Activated T-cell treated with anti-CD3 and anti-CD28 coated beads, Interleukin-2, amount 50 U/mL, for 1 hour (primary cell): ENCODE measurements at places on chromosomes 6 and 20.

GRCh38 chr6:129498541-129498940 lies 211.4 kb downstream of the ARHGAP18 start:
- DNase-seq: no peak

- no peak for DNase-seq
Measured at GRCh38 chr20:40160097-40160550, 528.9 kb downstream of the MAFB start.

DNA sequence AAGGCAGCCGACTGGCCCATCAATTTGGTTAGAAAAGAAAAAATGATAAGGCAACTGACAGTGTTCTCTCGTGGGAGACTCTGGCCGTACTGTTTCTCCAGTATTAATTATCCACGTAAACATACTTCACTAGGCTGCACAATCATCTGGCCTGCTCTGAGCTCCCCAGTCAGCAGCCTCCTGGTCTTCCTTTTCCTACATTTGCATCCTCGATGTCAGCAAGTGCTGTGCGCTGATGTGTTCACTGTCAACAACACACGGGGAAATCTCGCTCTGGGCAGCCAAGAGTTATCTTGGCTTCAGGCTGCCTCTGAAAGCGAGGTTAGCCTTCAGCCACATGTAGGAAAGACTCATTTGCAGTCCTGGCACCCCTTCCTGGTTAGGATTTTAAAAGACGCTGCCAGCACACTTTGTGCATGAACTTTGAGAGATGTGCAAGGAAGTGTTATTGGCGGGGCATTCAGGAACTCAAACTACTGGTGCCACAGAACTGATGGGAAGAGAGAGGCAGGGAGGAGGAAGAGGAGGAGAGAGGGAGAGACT lies 460.5 kb upstream of the ARID1B start:
- no peak for DNase-seq

DNA sequence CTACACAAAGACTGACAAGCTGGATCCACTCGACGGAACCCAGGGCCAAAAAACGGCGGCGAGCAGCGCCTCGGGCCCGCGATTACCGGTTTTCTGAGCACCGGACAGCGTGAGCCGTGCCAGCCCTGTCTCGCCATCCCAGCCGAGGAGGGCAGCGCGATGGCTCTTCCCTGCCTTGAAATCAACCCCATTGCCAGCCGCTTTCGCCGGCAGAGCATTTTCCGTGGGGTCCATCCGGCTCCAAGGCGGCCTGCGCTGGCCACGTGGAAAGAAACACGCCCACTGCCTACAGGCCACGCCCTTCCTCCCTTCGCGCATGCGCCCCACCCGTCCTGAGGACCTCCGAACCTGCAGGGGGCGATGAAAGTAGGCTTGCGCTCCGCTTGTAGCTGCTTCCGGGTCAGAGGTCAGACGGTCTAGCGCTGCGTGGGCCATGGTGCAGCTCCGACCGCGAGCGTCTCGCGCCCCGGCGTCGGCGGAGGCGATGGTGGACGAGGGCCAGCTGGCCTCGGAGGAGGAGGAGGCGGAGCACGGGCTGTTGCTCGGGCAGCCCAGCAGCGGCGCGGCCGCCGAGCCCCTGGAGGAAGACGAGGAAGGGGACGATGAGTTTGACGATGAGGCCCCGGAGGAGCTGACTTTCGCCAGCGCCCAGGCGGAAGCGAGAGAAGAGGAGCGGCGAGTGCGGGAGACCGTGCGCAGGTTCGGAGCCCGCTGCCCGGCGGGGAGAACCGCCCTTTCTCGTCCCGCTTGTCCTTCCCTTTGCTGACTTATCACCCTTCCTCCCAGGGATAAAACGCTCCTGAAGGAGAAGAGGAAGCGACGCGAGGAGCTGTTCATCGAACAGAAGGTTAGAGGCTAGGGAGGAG lies at the start of gene NOL7:
NOL7 (plus strand) TSS at position 410 of the 866 bp plus-strand sequence; CDS start at position 434, 24 bp downstream.
- peak; percentile 98 for DNase-seq

DNA sequence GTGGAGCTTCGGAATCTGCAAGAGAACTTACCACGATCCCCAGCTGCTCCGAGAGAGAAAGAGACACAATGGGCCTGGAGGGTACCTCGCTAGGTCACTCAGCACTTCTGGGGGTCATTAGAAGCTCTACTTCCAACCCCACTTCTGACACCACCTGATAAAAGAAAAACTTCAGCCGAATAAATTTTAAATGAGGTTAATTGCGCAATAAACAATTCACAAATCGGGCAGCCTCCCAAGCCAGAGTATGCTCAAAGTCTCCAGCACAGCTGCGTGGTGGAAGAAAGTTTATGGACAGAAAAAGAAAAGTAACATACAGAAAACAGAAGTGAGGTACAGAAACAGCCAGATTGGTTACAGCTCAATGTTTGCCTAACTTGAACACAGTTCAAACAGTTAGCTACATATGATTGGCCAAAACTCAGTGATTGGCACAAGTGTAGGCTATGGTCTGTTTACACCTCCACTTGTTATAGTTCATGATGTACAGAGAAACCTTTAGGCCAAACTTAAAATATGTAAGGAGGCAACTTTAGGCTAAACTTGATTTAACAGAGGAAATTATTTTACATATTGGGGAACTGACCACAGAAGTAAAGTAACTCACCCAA lies 52.6 kb downstream of the COL11A2 start:
- DNase-seq: no peak

- DNase-seq: no peak
Measured at GRCh38 chr20:47606983-47607613, 105.4 kb downstream of the NCOA3 start.

- peak; percentile 71 for DNase-seq
Measured at GRCh38 chr6:31403283-31404060, at the start of gene MICA. TSS of gene MICA (plus strand) at chr6:31403595. CDS start at chr6:31403633, 38 bp downstream.

GRCh38 chr20:15949391-15949790 lies 623.9 kb downstream of the KIF16B start:
- DNase-seq: no peak

- DNase-seq: no peak
Measured at GRCh38 chr20:62596921-62597320, 45.4 kb upstream of the SLCO4A1 start.

- DNase-seq: no peak
Measured at GRCh38 chr6:12051861-12052368, 39.8 kb downstream of the HIVEP1 start.

GRCh38 chr6:160015778-160016684 lies 47.1 kb downstream of the IGF2R start:
- DNase-seq: peak; percentile 49

- DNase-seq: no peak
Measured at GRCh38 chr6:38057994-38058393, 238.5 kb downstream of the ZFAND3 start.

DNA sequence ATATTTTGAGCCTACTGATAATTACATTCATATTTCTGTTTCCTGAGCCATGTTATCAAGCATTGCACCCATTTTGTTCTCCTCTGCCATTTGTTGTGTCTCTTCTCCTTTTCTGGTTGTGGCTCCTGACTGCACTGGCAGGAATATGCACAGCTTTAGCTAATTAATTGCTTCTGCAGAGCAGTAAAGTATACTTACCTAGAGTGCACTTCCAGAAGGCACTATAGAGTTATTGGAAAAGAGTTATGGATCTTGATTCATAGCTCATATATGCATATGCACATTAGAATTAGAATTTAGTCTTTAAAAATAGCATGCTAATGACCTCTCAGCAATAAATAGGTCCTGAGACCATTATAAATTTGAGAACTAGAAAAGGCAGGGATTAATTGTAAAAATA lies 262.6 kb downstream of the NKAIN2 start:
- DNase-seq: no peak

DNA sequence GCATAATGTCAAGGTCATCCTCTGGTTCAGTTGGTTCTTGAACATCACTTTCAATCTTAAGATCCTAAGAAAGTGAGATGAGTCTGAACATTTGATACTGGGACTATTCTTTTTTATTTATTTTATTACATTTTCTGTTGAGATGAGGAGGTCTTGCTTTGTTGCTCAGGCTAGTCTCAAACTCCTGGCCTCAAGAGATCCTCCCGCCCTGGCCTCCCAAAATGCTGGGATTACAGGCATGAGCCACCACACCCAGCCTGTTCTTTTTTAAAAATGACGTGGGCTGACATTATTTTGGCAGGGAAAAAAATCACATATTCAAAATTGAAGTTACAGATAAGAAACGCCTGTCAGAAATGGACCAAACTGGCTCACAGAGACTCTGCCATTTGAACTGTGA lies 13.5 kb downstream of the EIF2S2 start:
- DNase-seq: no peak

- no peak for DNase-seq
Measured at GRCh38 chr6:81940451-81940985, 188.0 kb upstream of the TENT5A start.

DNA sequence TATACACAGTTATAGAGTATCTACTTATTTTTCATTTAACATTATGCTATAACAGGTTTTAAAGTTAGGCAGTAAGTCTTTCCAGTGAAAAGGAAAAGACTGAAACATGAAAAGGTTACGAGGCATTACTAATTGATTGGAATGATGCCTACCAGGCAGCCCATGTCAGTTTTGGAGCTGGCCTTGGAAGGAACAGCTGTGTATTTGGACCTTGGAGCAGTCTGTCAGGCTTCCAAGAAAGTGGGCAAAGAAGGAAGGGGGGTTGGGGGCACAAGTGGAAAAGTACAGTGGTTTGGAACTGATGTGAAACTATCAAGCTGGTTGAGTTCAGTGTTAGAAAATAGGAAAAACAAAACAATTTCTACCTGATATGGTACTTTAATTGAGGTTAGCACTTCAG lies 41.7 kb downstream of the SLC16A10 start:
- DNase-seq: no peak

- DNase-seq: no peak
Measured at GRCh38 chr20:50856475-50857041, 61.7 kb downstream of the BCAS4 start.

DNA sequence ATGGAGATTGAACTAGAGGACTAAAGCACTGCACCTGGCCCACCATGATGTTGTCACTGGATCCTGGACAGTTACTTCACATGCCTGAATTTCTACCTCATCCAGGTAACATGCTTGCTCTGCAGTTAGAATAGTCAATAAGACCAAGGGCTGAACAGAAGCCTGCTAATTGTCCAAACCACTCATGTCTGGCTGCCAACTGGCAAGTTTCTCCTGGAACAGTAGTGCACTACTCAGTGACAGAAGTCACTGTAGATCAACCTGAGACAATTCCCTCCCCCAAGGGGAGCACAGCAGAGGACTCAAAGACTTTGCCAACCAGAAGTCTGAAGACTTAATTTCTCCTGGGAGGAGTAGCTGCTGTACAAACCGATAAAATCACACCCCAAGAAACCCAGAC lies 454.6 kb upstream of the MARCKS start:
- no peak for DNase-seq

DNA sequence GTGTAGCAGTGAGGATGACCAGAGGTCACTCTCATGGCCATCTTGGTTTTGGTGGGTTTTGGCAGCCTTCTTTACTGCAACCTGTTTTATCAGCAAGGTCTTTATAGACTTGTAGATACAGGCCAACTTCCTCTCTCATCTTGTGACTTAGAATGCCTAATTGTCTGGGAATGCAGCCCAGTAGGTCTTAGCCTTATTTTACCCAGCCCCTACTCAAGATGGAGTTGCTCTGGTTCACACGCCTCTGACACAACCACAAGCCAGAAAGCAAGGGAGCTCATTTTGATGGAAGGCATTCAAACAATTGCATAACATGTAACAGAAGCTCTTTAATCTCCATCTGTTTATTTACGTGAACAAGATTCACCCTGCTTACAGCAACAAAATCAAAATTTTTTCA lies 492.0 kb upstream of the SULF2 start:
- no peak for DNase-seq

GRCh38 chr20:4038047-4038459 lies 22.7 kb upstream of the RNF24 start:
- peak; percentile 71 for DNase-seq

- DNase-seq: no peak
Measured at GRCh38 chr6:152954443-152954842, 28.4 kb downstream of the FBXO5 start.

- DNase-seq: no peak
Measured at GRCh38 chr6:135002229-135002844, 52.3 kb downstream of the HBS1L start.

- DNase-seq: no peak
Measured at GRCh38 chr6:75488033-75488432, 5.6 kb downstream of the FILIP1 start.

- no peak for DNase-seq
Measured at GRCh38 chr20:34524426-34524825, 8.2 kb downstream of the DYNLRB1 start.
